ENCODE measurements at places on chromosomes 11 and 22. TPM values are rescaled to one million over a fixed set of nuclear protein-coding genes. Genes with fewer than 3 reads are reported as not detected.
A peak's percentile ranks its signal among the peaks of the same experiment; 100 is the strongest.

OSBPL5 gene
- total RNA-seq, result 9.9 TPM

IFTAP gene
- total RNA-seq, result 39.3 TPM

STK33 gene
- total RNA-seq, result 1.8 TPM

TSSK2 gene
- total RNA-seq, result not detected

SLC35E4 gene
- 12.5 TPM for total RNA-seq

OR8D4 gene
- total RNA-seq, result not detected

HTR3A gene
- total RNA-seq, result not detected

TSGA10IP gene
- total RNA-seq, result not detected

- DNase-seq, result no peak
Measured at GRCh38 chr11:34836958-34837856, 79.0 kb downstream of the APIP start.

GRCh38 chr11:71913756-71914526 is 14.5 kb downstream of the XNDC1N start:
- DNase-seq, result no peak

GRCh38 chr11:64334764-64335735 is 5.0 kb upstream of the CCDC88B start:
- peak; percentile 85 for DNase-seq

DNA sequence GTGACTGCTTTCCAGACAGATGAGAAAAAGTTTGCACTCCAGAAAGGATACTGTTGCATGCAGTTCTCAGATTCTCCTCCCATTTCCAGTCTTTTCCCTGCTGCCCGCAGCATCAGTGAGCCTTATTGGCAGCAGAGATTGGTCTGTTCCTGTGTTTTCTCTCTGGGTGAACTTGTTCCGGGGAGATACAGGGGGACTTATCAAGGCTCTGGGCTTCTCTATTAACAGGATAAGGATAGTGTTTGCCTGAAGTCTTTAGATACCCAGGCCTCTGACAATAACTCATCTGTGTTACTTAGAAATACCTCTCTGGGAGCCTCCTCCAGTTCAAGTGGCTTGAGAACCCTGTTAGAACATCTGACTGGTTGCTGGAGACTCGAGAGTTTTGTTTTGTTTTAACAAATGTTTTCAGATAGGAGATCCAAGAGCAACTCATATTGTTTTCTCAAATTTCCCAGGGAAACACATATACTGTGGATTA is 154.7 kb downstream of the BLID start:
- no peak for DNase-seq

- no peak for DNase-seq
Measured at GRCh38 chr11:117627259-117627658, 169.8 kb downstream of the DSCAML1 start.

- no peak for DNase-seq
Measured at GRCh38 chr11:115157247-115157646, 347.0 kb downstream of the CADM1 start.

- DNase-seq, result peak; percentile 10
Measured at GRCh38 chr11:107563702-107564101, 1.8 kb downstream of the ALKBH8 start.

DNA sequence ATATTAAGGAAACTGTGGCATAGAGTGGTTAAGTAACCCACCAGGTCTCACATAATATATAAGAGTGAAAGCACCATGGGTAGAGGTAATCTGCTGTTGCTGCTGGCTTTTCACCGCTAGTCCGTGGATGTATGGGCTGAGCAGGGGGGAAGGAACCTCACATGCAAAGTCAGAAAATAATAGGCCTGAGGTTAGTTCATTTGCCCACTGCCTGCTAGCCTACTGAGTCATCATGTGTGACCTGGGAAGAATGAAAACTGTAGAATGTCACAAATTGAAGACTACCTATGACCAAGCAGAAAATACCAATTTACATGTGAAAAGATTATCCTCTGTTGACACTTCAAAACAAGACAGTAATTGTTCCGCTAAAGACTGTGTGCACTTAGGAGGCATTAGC is 560.1 kb upstream of the FAT3 start:
- DNase-seq, result no peak

DNA sequence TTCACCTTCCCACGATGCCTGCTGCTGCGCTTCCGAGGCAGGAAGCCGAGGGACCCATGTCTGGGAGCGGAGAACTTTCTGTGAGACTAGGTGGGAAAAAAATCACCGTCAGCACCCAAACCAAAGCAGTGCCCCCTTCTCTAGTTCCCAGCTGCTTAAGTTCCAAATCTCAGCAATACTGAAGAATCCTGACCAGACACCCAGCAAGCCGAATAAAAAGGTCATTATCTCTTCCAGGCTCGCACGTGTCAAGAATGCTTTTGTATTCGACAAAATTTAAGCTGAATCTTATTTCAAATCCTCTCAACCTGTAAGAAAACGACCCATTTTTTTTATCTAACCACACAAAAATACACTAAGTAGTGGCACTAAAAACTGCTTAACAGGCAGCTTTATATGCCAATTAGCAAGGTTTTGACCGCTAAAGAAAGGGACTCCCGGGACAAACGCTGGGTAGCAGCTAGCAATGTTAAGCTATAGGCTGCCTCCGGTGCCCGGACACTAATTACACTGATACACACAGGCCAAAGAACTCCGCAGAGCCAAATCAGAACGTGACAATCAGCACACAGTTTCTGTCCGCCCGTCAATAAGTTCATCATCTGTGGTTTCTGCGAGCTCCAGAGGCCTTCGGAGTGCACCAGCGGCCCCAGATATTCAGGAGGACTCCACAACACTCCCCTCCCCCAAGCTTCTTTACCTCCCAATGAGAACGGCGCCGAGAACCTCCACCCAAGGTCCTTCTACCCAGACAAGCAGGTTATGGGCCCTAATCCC is 728 bp downstream of the RPL3 start:
- peak; percentile 28 for DNase-seq

- DNase-seq, result peak; percentile 63
Measured at GRCh38 chr11:72724851-72725723, 27.1 kb downstream of the ARAP1 start.

GRCh38 chr11:111851636-111852035 is 19.7 kb downstream of the ALG9 start:
- no peak for DNase-seq

DNA sequence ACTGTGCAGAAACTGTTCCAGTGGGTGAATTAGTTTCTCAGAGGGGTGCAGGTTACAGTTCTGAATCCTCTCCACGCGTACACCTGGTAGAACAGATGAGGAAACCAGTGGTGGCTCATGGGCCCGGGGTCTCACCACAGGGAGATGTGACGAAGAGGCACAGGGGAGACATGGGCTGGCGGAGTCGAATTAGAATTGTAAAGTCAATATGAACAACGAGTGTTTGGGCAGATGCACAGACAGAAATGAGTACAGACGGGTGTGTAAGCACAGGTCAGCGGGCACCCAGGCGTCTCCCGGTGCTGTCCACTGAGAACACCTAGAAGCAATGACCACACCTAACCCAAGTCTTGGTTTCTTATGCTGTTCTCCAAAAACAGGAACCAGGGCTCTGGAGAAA is 41.8 kb downstream of the GNB1L start:
- DNase-seq, result no peak

DNA sequence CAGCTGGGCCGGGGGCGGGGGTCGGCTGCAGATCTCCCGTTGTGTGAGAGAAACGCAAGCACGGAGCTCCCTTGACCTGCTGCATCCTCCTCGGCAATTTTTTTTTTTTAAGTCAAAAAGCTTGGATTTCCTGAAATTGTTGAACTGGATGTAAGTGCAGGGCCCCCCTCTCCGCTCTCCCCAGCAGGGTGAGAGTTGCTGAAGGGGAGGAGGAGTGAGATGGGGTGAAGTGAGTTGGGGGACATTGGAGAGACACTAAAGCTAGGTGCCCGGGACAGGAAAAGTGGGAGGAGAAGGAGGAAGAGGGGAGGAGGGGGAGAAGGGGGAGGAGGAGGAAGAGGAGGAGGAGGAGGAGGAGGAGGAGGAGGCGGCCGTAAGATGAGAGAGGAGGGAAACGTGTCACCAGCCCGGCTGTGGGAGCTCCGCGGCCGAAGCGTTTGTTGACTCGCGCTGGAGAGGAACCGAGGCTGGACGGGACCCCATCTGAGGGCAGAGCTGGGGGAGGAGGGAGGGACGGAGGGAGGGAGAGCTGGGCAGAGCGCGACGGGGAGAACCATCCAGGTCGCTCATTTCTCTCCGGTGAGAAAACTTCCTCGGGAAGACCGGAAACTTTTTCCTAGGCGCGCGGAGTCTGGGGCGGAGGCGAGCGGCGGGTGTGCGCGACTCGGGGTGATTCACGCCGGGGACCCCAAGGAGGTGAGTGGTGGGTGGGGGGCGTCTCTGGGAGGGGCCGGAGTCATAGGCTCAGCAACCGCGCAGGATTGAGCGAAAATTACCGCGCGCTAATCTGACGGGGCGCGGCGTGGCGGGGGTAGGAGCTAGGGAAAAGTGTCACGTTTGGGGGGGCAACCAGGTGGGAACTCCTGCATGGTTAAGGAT is 80.2 kb downstream of the PRR5L start:
- peak; percentile 21 for DNase-seq

- no peak for DNase-seq
Measured at GRCh38 chr22:32211011-32211410, 6.1 kb upstream of the RFPL2 start.

DNA sequence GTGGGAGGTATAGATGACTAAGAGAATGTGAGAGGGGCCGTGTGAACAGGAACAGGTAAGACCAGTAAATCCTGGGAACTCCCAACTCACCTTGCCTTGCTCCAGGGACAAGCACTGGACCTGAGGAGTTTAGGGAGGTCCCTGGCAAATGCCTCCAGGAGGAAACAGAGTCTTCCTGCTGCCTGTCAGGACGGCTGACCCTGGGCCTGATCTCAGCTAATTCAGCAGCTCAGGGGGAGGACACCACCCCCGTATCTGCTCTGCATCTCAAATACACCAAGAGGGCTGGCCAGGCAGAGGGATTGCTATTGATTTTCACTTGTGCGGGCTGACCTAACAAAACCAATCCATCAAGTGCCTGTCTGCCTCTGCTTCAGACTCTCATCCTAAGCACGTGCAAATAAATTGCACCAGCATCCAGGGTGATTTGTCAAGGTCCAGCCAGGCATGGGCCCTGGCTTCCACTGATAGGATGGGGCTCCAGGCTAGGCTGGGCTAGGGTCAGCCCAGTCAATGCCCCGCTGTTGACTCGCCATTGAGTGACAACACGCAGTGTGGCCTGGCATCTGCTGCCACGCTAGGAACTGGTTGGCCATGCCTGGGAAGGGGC is 20.3 kb downstream of the UQCR10 start:
- no peak for DNase-seq

- DNase-seq, result no peak
Measured at GRCh38 chr11:65414776-65415498, 7.7 kb upstream of the NEAT1 start.

DNA sequence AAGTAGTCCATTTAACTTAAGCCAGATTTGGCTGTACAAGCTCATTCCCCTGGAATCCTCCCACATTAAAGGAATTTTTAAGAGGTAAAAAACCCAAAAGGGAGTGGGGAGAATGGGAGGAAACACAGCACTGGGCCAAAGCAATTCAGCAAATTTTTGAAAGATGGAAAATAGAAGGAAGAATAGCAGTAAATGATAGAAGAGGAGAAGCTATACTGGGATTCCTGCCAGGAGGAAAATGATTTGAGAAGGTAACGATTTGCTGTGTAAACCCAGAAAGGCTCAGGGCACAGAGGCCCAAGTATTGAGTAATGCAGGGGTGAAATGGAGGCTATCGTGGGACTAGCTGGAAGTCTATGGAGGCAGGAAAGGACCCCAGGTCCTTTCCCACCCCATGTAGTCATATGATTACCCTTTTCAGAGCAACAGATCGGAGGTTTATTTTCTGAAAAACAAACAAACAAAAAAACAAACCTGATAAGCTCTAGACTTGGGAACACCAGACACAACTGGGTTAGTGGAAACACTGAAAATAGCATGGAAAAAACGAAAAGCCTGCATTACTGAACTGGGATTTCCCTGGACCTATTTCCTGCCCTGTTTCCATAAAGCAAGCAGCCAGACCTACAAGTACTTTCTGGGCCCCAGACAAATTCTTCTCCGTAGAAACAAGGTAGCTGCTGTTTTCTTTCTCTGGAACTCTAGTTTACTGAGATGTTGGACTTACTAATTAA is 140.0 kb downstream of the SWAP70 start:
- peak; percentile 37 for DNase-seq
